ENCODE measurements at places on chromosomes 12 and 14. TPM values are rescaled to one million over a fixed set of nuclear protein-coding genes. Genes with fewer than 3 reads are reported as not detected.
A peak's percentile ranks its signal among the peaks of the same experiment; 100 is the strongest.

DNA sequence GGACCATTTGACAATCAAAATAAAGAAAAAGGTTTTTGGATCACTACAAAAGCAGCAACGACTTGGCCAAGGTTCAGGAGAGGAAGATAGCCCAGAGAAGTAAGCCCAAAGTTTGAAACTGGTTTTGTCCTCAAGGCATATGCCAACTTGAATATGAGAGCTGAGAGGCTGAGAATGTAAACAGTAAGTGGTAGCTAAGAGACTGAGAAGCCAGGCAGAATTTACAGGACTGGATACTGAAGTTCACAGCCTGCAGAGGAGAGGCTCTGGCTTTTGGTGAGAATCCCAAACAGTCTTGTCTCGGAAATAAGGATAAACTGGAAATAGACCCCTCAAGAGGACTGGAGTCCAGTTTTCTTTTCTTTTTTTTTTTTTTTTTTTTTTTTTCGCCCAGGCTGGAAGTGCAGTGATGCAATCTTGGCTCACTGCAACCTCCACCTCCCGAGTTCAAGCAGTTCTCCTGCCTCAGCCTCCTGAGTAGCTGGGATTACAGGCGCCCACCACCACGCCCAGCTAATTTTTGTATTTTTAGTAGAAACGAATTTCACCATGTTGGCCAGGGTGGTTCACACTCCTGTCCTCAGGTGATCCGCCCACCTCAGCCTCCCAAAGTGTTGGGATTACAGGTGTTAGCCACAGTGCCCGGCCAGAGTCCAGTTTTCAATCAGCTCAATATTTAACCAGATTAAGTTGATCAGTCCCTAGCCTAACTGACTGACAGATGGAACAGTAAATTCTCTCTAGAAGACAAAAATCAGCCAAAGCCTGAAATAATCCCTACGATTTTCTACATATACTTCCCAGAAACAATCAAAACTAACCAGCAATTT, 82.6 kb upstream of the COCH start:
- no peak for DNase-seq

- no peak for DNase-seq
Observed at GRCh38 chr12:97801471-97802059, 339.0 kb downstream of the RMST start.

- no peak for DNase-seq
Observed at GRCh38 chr12:11943919-11944700, 126.6 kb upstream of the BCL2L14 start.

DNA sequence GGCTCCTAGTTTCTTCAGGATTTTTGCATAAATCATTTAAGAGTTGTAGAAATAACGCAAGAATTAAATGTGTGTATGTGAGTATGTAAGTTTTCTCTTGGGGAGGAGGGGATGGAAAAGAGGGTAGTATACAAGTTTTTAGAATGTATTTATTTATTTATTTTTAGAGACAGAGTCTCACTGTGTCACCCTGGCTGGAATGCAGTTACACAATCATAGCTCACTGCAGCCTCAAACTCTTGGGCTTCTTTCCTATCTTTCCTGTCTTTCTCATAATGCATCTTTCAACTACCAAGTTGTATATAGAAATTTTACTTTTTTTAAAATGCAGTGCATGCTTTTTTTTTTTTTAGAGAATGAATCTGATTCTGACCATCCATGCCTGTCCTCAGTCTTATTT, 269.0 kb upstream of the GARIN2 start:
- DNase-seq, result no peak

- DNase-seq, result peak; percentile 17
Observed at GRCh38 chr12:56571121-56571520, 49.5 kb downstream of the RBMS2 start.

The ZC3H14 gene
- 50.5 TPM for total RNA-seq

DNA sequence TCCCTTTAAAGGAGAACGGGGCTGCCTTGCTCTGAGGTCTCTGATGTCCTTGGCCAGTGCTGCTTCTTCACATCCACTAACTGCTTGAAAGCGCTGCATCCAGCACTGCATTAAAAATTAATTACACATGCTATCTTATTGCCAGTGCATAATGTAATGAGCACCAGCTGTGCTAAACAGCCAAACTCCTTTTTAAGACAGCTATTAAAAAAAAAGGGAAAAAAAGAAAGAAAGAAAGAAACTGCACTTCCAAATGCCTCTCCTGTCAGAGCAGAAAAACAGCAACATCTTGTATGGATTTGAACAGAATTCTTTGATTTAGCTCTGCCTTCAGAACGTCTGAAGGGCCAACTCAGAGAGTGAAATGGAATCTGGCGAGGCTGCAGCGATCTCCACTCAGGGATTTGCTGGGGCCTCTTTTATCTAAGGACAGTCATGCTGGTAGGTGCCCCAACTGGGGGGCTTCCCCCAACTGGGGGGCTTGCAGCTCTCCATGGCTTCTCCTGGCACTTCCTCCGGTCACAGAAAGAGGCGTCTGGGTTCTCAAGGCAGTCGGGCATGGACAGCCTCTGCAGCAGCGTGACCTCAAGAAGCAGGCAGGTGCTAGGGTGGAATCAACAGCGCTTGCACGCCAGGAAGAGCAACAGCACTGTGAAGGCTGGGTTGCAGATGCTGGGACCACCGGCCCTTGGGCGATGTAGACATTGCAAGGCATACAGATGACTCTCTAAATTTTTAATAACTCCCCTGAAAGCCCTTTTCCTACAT, 46.4 kb downstream of the BCL11B start:
- DNase-seq, result no peak

DNA sequence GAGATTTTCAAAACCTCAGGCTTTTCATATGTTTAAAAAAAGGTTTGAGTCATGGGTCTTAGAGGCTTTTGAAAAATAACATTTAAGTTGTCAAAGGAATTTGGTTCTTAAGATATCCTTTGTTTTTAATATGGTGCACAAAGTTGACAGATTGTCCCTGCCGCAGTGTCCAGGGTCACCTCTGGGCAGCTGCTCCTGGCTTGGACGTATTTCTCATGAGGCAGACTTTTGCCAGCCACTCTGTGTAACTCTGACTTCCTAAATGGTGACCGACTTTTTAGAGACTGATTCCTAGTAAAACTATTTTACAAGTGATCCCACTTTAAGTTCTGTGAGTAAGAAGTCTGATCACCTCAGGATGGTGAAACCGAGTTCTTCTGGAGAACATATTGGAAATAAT, 27.5 kb downstream of the XRCC3 start:
- no peak for DNase-seq

DNA sequence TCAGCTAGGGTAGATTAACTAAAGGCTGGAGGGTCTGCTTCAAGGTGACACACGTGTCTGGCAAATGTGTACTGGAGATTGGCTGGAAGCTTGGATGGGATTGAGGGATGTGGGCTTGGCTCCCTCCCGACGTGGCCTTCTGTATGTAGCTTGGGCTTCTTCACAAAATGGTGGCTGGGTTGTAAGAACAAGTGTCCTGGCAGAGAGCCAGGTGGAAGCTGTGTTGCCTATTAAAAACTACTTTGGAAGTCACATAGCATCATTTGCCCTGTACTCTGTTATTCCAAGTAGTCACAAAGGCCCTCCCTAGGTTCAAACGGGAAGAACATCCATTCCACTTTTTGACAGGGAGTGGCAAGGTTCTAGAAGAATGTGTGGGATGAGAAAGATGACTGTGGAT, 174.1 kb upstream of the PRICKLE1 start:
- no peak for DNase-seq

The IL22 gene
- total RNA-seq, result not detected

The CLEC2D gene
- total RNA-seq, result 9.0 TPM

- no peak for DNase-seq
Observed at GRCh38 chr14:24115422-24116127, 826 bp upstream of the NRL start.

- DNase-seq, result no peak
Observed at GRCh38 chr14:52220924-52221811, 46.3 kb upstream of the PTGDR start.

DNA sequence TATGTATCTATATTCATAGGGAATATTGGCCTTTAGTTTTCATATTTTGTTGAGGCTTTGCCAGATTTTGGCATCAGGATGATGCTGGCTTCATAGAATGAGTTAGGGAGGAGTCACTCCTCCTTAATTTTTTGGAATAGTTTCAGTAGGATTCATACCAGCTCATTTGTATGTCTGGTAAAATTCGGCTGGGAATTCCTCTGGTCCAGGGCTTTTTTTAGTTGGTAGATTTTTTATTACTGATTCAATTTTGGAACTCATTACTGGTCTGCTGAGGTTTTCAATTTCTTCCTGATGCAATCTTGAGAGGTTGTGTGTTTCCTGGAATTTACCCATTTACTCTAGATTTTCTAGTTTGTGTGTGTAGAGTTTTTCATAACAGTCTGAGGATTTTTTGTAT, 175.2 kb downstream of the EPS8 start:
- DNase-seq, result no peak

- no peak for DNase-seq
Observed at GRCh38 chr14:55057919-55058318, 6.5 kb downstream of the MAPK1IP1L start.

The TSPAN19 gene
- total RNA-seq, result not detected

DNA sequence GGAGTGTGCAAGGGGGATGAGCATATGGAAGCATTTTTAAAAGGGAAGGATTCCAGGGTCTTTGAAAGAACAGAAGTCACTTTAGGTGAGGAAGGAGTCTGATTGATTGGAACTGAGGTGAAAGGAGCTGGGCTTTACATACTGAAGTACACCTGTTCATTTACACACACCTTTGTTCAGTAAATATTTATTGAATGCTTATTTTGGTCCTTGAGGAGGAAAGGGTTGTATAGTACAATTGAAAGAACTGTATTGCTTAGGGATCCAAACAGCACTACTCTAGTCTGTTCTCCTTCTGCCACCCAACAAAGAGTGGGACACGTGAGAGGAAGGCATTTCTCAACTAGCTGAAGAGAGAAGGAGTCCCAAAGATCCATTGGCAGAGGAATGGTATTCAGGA, 63.9 kb downstream of the APAF1 start:
- DNase-seq, result no peak

- DNase-seq, result no peak
Observed at GRCh38 chr12:52252728-52253343, 19.8 kb downstream of the KRT7 start.

- no peak for DNase-seq
Observed at GRCh38 chr12:14280921-14281320, 84.6 kb upstream of the ATF7IP start.

The KLRC1 gene
- total RNA-seq, result 0.95 TPM

DNA sequence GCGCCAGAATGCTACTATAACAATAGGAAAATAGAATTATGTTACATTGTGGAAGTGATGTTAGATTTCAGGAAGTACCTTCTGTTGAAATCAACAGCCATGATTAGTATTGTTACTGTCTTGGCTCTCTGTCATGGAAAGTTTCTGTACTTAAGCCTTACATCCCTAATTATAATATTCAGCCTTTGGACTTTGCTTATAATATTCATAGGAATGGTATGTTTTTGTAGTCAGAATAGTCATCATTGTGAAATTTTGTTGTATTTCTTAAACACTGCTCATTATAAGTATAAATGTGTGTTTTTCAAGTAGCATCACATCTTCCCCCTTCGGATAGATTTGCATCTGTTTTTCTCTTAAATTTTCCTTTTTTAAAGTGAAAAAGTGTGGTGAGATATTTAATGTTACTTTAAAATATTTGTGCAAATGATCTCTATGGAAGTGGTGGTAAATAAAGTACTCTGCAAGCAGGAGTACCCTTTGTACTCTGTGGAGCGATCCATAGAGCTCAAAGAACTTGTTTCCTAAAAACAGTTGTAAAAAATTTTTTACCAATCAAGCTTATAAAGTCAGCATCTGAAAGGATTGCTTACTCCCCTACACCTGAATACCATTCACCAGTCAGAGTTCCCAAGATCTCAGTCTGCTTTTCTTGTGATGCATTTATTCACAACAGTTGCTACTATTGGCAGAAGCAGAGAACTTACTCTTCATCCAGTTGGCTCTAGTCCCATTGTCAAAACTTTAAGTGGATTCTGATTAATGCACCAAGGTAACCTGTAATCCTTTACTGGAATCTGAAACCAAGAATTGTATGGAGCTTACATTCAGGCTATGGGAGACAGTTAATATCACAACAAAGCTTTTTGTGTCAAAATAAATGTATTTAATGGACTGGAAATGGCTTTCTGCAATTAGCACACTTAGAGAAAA, 87.8 kb downstream of the RIC8B start:
- DNase-seq, result no peak

- DNase-seq, result no peak
Observed at GRCh38 chr12:108888031-108888430, 8.1 kb downstream of the DAO start.

DNA sequence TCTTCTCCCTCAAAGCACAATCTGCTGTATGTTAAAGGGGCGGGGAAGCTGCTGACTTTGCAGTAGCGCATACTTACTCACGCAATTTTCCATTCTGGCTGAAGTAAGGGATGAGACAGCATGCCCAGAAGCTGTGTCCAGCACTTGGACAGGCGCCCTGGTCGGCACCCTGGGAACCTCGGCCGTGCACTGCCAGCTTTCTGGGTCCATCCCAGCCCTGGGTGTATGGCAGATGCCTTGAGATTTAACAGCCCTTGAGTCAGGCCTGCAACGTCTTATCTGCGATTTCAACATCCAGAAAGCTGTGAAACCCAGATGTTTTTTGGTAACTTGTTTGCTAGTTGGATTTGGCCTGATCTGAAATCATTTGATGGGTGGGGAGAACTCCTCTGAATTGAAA, 16.1 kb downstream of the EML1 start:
- DNase-seq, result peak; percentile 60

The PLA2G1B gene
- 4.7 TPM for total RNA-seq

DNA sequence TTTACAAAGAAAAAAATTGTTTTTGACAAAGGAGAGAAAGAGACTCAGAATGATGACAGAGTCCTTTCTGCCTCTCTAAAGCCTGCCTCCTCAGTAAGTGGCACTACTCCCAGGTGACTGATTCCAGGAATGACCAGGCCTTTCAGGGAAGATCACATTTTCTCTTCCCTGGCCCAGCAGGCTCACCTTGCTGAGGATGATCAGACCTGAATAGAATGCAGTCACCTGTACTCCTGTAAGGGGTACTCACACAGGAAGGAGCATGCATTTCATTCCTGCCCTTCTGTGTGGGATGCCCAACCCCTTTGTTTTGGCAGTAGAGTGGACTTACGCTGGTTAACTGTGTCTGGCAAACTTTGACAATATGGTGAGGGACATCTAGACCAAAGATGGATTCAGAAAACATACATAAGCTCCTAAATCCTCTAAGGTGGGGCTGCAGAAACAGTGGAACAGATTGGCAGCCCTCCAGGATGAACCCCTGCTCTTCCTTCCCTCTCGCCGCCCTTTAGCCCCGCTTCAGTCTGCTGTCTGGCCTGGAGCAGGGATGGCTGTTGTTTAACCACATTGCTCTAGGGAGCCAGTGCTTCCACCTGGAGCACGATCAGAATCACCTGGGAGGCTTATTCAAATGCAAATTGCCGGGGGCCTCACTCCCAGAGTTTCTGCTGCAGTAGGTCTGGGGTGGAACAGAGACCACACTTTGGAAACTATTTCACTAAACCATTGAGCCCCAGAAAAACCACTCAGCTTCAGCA, 29.8 kb downstream of the ERG28 start:
- no peak for DNase-seq

DNA sequence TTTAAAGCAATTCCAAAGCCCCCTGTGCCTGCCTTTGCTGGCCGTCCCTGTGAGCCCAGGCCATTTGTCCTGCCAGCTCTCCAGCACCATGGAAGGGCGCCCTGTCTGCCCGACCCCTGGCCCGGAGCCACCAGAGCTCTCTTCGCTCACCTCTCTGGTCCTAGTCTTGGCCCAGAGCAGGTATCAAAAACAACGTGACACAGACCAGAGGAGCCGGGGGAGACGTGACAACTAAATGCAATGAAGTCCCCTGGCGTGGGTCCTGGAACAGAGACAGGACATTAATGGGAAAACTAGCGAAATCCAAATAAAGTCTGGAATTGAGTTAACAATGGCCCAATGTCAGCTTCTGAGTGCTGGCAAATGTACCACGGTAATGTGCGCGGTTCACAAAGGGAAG, 83.2 kb upstream of the DIO3 start:
- no peak for DNase-seq

Measured in mucosa of gallbladder (tissue), 1 donor.